Fibroblast of upper back skin (primary cell): ENCODE measurements at places on chromosomes 4 and X.

DNA sequence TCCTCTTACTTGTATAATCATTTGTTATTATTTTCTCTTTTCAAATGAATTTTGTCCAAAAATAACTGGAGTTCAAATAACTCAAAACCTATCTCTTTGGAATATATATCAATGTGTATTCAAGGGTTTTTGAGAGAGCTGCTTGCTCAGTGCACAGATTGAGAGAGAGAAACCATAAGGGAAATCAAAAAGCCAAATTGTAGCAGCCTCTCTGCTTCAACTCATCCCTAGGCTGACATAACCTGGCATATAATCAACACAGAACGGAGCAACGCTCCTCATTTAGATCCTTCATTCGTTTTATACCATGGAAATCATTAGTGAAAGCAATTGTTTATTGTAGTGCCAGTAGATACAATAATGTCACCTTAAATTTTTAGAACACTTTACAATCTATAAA is 1.8 kb upstream of the GPM6A start:
- DNase-seq, result no peak

GRCh38 chr4:158322109-158322508 is 111.8 kb downstream of the TMEM144 start:
- no peak for DNase-seq

DNA sequence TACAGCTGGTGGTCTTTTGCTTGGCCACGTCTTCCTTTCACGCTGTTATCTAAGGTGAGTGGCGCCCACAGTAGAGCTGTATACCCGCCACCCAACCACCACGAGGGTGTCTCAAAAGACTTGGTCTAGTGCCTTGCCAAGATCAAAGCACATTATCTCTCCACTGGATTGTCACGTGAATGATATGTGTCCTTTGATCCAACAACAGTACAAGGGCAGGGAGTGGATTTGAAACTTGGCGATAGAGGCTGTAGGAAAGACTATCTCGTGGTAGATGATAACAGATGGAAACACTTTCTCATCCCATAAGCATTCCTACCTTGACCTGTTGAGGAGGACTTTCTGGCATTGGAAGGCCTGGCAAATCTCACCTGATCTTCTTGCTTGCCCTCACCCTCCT is 37.7 kb upstream of the BCLAF3 start:
- no peak for DNase-seq

DNA sequence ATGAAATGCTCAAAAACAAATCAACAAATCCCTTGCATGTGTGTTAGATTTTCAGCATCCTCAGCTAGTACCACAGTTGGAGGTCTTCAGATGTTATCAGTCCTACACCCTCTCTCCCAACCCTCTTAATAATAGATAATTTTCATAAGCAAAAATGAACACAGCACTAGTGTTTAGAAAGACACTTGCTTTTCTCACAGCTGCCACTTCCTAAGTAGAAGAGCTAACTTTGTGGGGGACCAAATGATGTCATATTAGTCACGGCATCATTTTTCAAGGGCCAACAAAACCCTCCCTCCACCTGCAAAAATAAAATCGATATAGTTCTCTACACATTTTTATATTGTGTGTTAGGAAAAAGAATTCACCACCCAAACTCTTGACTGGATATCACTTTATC is 163.5 kb upstream of the GYPA start:
- no peak for DNase-seq

- no peak for DNase-seq
These were observed 2.5 kb downstream of the PDGFC start for GRCh38 chr4:156969101-156969500.

DNA sequence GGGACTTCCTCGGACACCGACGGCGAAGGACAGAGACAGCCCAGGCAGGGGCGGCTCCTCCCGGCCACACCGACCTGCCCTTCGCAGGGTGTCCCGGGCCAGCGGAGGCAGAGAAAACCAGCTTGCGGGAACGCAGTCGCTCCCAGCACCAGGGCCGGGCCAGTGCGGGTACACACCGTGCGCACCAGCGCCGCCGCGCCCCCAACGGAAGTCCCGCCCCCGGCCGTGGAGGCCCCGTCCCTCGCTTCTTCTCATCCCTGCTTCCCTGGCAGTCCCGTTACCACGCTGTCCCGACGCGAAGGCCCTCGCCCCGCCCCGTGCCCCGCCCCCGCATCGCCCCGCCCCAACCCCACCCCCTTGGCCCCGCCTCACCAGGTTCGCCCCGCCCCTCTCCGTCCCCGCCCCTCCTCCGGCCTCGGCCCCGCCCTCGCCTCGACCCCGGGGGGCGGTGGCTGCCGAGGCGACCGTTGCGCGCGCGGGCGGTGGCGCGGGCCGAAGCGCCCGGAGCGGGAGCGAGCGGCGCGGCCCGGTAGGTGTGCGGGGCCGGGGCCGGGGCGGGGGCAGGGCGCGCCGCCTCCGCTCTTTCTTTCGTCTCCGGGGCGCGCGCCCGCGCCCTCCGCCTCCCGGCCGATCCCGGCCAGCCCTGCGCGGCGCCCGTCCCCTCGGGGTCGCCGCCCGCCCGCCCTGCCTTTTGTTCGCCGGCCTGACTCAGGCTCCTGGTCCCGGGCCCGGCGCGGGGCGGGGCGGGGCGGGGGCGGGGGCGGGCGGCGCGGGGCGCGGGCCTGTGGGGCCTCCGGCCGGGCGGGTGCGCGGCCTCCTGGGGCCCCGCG is at the start of gene RGS12:
RGS12 (plus strand) TSS at position 451 of the 830 bp plus-strand sequence. CDS start 23,150 bp downstream, outside the sequence.
- peak; percentile 93 for DNase-seq

GRCh38 chr4:175536852-175537453 is 275.1 kb downstream of the GPM6A start:
- DNase-seq, result peak; percentile 68

DNA sequence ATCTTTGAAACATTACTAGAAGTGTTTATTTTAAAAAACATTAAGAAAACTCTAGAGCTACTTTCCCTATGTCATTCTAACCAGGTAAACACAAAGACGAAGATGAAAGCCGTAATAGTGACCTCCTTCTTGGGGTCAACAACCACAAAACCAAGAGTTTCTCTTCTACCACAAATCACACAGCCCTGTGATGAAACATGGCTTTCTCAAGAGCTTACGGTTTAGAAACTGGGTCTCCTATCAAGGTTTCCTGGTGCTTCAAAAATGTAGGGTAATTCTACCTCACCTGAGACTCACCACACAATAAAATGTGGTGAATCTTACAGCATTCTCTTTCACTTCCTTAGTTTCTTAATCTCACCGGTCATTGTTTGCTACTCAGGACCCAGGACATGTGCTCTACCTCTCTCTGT is 50.9 kb downstream of the CORIN start:
- no peak for DNase-seq
